ENCODE measurements at places on chromosomes 13 and 19. TPM values are rescaled to one million over a fixed set of nuclear protein-coding genes. Genes with fewer than 3 reads are reported as not detected.

GRCh38 chr13:37397535-37397934, 201.0 kb downstream of the POSTN start:
- no peak for DNase-seq

The SYDE1 gene
- total RNA-seq, result 1.4 TPM

The CLDN10 gene
- not detected for total RNA-seq

- no peak for DNase-seq
These were observed 202.2 kb upstream of the STARD13 start for GRCh38 chr13:33487575-33488243.

The PIH1D1 gene
- total RNA-seq, result 128 TPM

DNA sequence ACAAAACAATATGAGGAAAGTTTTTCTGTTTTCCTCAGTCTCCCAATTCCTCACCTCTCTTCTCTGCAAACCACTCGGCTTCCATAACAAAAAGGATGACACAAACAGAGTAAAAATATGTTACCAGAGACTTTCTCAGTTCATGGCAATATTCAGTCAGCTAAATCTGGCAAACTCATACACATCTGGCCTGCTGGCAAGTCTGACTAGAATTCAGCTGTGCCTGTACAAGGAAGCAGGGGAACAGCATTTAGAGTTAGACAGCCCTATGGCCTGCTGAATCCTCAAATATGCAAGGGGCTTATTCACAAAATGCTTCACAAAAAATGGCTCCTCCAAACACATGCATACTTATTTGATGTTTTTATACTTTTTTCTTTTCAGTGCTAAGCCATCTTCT, 227.8 kb downstream of the ENOX1 start:
- no peak for DNase-seq

- DNase-seq, result no peak
These were observed 54.0 kb upstream of the C13orf46 start for GRCh38 chr13:114027826-114028225.

DNA sequence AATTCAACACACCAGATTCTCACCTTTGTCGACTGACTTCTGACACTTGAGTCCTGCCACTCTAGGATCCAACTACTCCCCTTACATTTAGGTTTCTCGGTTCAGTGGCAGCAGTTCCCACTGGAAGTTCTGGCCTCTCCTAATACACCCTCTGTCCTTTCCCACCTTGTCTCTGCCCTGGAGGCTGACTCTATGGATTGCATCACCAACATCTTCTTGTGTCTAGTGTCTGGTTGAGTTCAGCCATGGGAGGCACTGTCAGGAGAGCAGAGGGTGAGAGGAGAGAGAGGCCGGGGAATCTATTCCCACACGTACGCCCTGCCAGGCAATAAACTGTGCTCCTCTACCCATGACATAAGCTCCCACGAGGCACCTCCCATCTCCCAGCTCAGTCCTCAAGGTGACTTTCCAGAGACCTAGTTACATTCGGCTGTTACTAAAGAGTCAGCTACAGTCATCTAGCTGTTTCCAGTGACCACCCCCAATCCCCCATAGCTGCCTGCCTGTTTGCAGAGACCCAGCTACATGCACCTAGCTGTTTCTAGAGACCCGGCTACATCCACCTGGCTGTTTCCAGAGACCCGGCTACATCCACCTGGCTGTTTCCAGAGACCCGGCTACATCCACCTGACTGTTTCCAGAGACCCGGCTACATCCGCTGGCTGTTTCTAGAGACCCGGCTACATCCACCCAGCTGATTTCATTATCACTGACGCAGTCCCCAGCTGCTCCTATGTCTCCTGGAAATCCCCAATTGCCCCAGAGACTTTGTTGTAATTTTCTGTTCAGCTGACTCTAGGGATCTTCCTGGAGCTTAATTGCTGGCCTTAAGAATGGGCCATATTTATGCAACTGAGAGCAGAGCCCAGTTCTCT, 8.1 kb upstream of the LILRB4 start:
- no peak for DNase-seq

- DNase-seq, result no peak
These were observed 55.6 kb downstream of the ING1 start for GRCh38 chr13:110769097-110769496.

DNA sequence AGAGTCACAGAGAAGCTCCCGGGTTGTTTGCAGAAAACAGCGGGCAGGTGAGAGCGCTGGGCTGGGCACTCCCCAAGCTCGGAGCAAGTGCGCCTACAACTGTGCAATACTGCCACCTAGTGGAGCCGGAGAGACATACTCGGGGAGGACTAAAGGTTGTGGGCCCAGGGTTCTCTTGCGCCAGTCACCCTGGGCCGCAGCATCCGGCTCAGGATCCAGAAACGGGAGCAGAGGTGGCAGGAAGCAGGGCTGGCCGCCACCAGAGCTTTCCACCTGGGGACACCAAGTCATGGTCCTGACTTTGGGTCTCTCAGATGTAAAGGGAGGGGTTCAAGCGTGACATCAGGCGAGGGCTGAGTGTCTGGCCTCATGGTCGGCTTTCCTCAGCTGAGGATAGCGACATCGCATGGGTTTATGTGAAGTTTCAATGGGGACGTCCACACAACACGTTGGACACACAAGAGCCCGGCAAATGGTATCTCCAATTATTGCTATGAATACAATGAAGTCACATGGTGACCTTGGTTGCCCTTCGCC, 11.2 kb upstream of the KLK4 start:
- DNase-seq, result peak; percentile 81

DNA sequence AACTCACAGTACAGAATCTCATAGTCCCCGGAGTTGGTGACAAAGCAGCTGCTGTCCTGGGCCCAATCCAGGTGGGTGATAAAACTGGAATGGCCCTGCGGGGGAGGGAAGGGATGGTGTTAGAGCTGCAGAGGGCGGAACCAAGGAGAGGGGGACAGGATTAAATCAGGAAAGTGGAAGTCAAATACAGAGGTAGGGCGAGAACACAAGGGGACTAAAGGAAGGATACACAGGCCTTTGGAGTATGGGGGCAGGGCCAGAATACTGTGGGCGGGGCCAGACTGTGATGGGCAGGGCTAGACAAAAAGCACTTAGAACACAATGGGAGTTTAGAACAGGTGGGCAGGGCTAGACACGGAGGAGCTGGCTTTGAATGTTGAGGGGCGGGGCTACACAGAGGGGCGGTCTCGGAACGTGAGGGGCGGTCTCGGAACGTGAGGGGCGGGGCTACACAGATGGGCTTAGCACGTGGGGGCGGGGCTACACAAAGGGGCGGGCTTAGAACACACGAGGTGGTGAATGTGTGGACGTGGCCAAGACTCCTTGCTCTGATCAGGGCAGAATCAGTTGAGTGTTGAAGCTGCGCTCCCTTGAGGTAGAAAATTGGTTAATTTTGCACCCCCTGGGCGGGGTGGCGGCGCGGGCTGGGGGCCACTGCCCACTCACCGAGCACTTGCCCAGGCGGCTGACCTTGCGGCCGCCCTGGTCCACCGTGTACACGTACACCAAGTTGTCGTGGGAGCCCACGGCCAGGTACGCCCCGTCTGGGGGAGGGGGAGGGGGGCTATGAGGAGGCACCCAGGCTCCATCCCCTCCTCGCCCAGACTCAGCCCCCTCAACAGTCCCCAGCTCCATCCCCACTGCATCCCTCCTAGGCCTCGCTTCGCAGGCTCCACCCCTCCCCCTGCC, 14.0 kb upstream of the GPR4 start:
- peak; percentile 86 for DNase-seq

- DNase-seq, result no peak
These were observed 45.6 kb downstream of the LHFPL6 start for GRCh38 chr13:39557285-39557955.

GRCh38 chr13:33904431-33904830, 86.5 kb downstream of the RFC3 start:
- DNase-seq, result no peak

- DNase-seq, result no peak
These were observed 4.7 kb downstream of the PCID2 start for GRCh38 chr13:113203507-113204377.

DNA sequence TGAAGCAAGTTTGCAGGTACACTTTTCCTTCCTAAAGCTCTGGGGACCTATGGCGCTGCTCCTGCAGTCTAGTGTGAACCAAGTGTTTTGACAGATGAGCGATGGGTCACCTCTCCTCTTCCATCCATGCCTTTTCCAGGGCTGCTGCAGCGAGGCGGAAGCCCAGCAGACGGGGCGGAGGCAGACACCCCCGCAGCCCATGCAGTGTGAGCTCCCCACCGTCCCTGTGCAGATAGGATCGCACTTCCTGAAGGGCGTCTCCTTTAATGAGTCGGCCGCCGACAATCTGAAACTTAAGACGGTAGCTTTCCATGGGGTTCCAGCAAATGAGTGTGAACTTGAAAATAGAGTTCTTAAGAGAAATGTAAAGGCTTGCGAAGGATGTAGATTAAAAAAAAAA, 37.1 kb upstream of the GPI start:
- no peak for DNase-seq

DNA sequence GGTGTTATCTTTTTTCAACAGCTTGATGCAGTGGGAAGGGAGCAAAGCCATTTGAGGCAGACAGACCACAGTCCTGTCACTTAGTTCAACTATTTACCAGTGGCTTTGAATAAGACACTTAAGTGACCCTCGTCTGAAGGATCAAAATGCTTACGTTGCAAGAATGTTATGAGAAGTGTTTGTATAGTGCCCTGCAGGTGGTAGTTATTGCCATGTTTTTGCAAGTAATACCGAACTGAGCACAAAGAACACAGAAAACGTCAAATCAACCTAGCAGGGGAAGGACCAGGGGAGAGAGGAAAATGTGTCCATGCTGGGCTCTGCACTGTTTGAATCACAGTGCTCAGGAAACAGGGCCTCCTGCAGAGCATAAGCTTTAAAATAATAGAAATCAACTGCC, 2.8 kb downstream of the SOHLH2 start:
- DNase-seq, result no peak

The FARSA gene
- 70.4 TPM for total RNA-seq

DNA sequence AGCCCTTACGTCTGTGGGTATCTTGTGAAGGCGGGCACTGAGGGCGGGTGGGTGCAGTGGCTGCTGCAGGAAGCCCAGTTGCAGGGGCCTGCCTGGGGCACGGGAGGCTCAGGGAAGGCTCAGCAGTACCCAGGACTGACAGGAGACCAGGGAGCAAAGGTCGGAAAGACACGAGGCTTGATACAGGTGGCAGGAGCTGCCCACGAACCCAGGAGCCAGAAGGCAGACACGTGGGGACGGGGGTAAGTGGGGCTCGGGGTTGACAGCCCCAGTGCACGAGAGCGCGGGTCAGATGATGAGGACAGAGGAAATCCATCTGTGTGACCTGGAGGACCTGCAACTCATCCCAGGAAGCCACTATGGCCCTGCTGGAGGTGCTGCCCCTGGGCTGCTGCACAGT, 25.3 kb downstream of the ELAVL1 start:
- DNase-seq, result no peak

- no peak for DNase-seq
These were observed 56.5 kb downstream of the INTS6 start for GRCh38 chr13:51396352-51396751.

The KIR3DL2 gene
- 0.89 TPM for total RNA-seq
